ENCODE measurements at places on chromosomes 2 and 18.

DNA sequence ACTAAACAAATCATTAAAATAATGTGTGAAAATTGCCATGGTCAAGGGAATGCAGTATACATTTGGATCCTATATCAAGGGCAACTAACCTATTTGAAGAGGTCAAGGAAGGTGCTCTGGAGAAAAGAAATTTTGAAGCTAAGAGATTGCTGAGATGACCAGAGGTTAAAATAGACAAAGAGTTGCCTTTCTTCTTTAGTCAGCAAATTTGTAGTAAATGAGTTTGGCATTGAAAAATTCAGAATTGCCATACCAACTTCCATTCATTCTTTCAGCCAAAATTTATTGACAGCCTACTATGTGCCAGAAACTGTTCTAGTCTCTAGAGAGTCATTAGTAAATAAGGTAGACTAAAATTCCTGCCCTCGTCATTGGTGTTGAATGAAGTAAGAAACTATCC lies 396.2 kb downstream of the BCL11A start:
- no peak for DNase-seq

DNA sequence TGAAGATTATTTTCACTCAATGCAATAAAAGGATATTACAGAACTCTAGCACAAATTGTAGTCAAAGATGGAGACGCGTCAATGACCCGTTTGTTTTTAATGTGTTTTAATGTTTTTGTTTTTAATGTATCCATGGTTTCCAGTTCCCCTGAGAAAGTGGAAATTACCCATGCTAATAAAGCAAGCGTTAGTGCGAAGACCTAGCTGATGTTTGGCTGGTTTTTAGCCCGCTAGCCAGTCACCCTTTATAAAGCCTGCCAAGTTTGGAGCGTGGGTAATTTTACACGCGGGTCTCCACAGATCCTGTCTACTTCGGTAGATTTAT lies 430 bp upstream of the CHMP1B start:
- peak; percentile 54 for DNase-seq

DNA sequence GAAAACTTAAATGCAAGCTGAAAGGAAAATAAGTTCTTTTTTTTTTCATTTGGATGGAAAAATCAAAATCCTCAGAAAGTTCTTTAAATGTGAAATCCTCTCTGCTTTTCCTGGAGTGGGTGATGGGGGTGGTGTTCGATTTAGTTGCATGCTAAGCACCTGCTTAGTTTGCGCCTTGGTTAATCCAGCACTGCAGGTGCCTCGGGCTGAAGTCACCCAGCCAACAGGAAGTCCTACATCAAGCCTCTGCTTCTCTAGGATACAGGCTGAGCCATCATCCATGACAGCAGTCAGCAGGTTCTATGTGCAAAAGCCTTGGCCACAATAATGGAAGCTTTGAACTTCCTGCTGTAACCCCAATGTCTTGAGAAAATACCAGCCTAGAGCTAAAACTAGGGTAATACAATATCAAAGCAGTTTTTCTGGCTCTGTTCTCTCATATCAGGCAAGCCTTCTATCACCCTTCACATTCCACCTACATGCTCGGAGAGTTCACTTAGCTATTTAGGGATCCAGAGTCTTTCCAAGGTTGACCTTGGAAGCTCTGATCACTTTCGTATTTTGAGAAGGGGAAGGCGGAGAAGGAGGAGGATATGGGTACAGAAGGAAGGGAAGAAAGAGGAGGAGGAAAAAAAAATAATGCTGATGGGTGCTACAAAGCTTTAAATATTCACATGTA lies 116.1 kb upstream of the LRRTM1 start:
- DNase-seq = no peak

GRCh38 chr2:2646433-2647051 lies 315.5 kb upstream of the MYT1L start:
- DNase-seq = no peak

- DNase-seq = no peak
Observed at GRCh38 chr2:44839771-44840502, 101.6 kb upstream of the SIX3 start.

DNA sequence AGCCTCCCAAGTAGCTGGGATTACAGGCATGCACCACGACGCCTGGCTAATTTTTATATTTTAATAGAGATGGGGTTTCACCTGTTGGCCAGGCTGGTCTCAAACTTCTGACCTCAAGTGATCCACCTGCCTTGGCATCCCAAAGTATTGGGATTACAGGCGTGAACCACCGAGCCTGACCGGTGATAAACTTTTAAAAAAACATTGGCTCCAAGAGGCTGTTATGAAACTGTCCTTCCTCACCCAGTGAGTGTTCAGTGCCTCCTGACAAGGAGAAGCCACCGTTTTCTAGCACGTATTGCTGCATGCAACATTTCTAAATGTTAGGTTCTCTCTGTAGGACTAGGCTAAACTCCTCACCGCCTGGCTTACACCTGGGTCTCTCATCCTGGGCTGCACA lies 63.3 kb downstream of the EDAR start:
- DNase-seq = no peak

GRCh38 chr2:43329637-43330036 lies 103.2 kb upstream of the ZFP36L2 start:
- DNase-seq = no peak

DNA sequence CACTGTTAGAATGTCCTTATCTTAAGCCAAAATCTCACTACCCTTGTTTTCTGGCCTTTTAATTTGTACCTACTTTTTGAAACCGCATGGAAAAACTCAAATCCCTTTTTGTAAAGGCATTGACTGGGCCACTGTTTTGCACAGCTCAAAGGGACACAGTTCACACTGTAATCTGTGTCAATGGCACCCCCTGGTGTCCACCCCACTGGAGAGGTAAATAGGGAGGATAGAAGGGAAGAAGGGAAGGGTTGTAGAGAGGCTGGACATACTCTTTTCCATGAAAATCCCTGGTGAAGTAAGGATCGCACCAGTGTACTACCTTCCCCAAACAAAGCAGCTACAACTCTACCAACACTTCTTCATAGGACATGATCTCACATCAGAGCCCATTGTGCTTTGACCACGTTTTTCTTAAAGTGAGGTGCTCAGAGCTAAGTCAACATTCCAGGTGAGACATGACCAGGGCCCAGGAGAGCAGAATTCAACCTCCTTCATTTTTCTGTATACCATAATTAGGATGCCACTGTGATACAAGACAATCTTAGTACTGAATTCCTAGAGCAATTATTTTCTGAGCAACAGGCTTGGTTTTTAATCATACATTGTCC lies 92.4 kb upstream of the RMDN2 start:
- DNase-seq = peak; percentile 68

- DNase-seq = no peak
Observed at GRCh38 chr2:141508086-141508752, 622.6 kb downstream of the LRP1B start.

- no peak for DNase-seq
Observed at GRCh38 chr2:120298173-120298835, 45.7 kb downstream of the RALB start.

DNA sequence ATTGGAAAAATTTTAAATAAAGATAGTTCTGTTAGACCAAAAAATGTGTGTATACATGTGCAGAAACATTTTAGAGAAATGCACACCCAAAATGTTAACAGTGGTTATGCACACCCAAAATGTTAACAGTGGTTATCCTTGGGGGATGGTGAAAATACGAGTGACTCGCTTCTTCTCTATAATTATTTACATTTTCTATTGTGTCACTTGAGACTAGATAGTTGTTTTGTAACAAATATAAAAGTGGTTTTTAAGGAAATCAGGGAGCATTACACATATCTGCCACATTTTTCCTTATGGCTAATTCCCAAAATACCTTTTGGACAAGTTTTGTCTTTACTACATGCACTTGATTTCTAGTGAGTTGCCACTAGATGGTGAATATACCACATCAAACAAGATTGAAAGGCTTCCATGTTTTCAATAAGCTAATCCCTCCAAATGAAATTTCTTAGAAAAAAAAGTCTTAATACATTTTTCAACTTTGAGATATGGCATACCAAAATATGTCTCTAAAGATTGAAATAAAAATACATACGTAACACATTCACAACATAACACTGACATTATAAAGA lies 9.0 kb upstream of the HIBCH start:
- no peak for DNase-seq

Data from NCI-H1105 treated with DMSO at 0.1 percent for 48 hours (cell line).